ENCODE measurements at places on chromosomes 16 and 17.
A peak's percentile ranks its signal among the peaks of the same experiment; 100 is the strongest.

- peak; percentile 12 for DNase-seq
Observed at GRCh38 chr17:43713494-43714162, 45.0 kb downstream of the SOST start.

- DNase-seq: no peak
Observed at GRCh38 chr16:30888856-30889499, 4.9 kb downstream of the BCL7C start.

DNA sequence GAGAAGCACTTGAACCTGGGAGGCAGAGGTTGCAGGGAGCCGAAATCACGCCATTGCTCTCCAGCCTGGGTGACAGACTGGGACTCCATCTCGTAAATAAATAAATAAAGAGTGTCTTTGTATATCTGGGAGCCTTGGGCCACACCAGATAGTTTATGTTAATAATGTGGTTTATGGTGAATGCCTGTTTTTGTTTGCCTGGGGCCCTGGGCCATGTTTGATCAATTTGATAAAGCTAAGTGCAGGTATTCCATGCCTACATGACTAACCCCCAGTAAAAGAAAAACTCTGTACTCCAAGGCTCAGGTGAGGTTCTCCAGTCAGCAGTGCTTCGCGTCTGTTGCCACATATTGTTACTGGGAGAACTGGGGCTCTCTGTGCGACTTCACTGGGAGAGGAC lies 15.1 kb downstream of the SCIMP start:
- no peak for DNase-seq

- DNase-seq: no peak
Observed at GRCh38 chr16:50441486-50442157, 72.8 kb upstream of the BRD7 start.

DNA sequence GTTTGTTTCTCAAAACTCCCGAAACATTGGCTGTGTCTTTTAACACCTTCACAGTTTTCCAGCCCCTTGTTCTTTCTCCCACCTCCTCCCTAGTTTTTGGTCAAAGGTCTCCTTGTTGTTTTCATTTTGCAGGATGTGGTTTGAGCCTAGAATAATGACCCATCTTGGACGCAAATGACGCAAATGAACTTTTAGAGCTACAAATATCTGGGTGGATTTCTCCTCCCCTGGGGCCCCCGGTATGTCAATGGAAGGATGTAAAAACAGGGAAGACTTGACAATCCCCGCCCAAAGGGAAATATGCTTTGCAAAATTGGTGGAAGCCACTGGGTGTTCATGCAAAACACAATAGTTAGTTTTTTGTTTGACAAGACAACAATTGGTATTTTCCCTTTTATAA lies 236.0 kb upstream of the IRX3 start:
- no peak for DNase-seq

- peak; percentile 24 for DNase-seq
Observed at GRCh38 chr17:40290629-40291280, 3.1 kb downstream of the CDC6 start.

DNA sequence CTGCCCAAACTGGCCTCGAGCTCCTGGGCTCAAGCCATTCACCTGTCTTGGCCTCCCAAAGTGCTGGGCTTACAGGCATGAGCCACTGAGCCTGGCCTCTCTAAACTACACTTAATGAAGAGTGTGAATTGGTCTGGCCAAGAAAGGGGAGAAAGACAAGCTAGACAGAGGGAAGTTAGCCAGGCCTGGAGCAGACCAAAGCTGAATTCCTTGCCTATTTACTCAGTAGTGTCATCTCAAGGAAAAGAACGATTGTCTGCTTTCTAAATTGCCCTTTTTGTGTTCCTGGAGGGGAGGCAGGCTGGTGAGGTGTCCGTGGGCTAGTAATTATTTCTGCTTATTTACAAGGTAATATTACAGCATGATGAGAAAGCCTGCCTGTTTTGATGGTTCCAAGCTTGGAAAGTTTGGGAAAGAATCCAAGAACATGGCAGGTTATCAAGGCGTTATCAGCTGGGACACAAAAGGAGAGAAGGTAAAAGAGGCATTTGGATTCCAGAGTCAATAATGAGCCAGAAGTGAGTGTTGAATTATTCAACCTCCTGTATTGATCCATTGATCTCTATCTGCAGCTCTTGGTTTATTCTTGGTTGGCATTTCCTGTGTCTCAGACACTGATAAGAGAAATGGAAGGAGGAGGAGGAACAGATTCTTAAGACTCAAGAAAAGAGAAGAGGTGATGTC lies 6.3 kb upstream of the CBFB start:
- DNase-seq: no peak

DNA sequence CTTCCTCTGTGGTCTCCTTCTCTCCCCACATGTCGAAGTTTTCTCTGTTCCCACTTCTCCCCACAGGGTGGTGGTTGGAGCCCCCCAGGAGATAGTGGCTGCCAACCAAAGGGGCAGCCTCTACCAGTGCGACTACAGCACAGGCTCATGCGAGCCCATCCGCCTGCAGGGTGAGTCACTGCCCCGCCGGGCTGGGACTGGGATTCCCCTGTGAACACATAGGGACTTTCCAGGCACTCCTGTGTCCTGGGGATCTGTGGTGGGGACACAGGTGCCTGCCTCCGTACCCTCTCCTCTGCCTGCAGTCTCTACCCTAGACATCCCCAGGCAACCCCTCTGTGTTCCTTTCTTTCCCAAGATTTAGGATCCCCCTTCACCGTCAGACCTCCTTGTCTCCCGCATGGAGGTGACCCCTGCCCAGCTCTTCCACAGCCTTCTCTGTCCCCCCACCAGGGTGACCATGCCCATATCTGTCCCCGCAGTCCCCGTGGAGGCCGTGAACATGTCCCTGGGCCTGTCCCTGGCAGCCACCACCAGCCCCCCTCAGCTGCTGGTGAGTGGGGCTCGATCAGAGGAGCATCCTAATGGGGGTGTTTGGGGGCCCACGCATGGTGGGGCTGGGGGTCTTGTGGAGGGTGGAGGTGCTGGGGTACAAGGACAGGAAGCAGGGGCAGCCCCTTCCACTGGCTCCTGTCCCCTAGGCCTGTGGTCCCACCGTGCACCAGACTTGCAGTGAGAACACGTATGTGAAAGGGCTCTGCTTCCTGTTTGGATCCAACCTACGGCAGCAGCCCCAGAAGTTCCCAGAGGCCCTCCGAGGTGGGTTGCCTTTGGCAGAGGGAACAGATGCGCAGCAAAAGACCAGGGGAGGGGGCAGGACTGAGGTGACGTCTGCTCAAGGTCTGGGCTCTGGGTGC lies 5.8 kb downstream of the ITGAM start:
- no peak for DNase-seq

DNA sequence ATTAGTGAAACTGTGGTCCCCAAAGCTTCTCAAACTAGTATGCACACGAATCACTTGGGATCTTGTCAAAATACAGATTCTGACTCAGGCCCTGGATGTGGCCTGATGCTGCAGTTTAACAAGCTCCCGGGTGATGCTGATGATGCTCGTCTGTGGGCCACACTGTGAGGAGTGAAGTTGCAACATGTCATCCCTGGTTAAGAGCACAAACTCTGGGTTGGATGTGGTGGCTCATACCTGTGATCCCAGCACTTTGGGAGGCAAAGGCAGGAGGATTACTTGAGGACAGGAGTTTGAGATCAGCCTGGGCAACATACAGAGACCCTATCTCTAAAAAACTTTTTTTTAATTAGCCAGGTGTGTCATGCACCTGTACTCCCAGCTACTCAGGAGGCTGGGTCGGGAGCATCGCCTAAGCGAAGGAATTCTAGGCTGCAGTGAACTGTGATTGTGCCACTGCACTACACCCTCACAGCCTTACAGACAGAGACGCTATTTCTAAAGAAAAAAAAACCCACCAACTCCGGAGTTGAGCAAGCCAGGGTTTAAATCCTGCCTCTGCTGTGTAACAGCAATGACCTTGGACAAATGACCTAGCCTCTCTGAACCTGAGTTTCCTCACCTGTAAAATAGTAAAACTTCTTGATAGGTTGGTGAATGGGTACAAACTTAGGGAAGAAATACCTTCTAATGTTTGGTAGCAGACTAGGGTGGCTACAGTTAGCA lies 24.4 kb upstream of the ABAT start:
- no peak for DNase-seq

- DNase-seq: no peak
Observed at GRCh38 chr17:82689077-82689476, 9.4 kb downstream of the RAB40B start.

- no peak for DNase-seq
Observed at GRCh38 chr17:14361945-14362508, 61.1 kb downstream of the HS3ST3B1 start.

DNA sequence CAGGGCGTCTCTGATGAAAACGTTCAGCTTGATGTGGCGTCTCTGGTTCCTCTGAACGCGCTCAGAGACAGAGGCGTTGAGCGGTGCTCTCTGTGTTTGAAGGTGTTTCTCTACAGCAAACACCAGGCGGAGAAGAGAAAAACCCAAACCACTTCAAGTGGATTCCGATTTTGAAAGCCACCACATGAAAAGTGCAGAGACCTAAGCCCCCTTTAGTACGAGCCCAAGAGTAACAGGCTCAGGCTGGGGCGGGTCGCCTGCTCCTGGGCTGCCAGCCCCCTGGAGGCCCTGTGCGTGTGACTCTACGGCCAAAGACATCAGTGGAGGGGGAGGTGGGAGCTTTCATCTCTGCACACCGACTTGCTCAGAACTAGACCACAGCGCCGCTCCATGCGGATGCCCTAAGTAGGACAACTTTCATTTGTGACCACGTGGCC lies 328.4 kb downstream of the MAF start:
- no peak for DNase-seq

DNA sequence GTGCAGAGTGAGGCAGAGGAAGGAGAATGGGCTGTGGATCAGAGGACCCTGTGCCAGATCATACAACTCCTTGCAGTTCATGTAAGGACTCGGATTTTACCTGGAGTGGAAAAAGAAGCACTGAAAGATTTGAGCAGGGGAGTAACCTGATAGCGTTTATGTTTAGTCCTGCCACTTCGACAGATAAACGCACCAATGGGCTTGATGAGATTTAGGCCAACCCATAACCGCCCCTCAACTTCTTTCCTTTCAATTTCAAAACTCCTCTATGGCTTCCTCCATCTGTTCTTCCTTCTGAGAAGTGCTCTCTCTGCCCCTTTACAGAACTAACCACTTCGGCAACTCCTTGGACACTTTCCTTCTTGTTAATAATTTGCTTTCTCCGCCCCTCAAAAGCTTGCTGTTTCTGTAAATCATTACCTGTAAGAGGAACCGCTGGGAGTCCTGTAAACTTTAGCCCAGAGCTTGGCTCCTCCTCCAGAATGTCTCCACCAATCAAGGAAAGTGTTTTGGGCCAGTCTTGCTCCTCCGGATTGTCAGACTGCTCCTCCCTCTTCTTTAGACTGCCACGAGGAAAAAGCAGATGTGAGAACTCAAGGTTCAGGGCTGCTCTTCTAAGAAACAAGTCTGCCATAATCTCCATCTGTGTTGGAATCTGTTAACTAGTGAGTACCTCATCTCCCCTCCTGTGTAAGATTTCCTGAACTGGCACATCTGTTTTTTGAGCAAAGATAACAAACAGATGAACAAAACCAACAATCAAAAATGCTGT lies at the start of gene ACSM3:
Gene ACSM3 (plus strand): TSS at position 554 of the 772 bp plus-strand sequence. CDS start 6,021 bp downstream, outside the sequence.
- no peak for DNase-seq

- no peak for DNase-seq
Observed at GRCh38 chr17:9974448-9975381, 69.6 kb upstream of the RCVRN start.
